CD4-positive, alpha-beta T cell (primary cell): ENCODE measurements at places on chromosomes 3 and 15.

- DNase-seq = no peak
These were observed 88.3 kb upstream of the CLSTN2 start for GRCh38 chr3:139846729-139847128.

GRCh38 chr15:72801590-72802325 lies 18.2 kb upstream of the ADPGK start:
- no peak for DNase-seq

DNA sequence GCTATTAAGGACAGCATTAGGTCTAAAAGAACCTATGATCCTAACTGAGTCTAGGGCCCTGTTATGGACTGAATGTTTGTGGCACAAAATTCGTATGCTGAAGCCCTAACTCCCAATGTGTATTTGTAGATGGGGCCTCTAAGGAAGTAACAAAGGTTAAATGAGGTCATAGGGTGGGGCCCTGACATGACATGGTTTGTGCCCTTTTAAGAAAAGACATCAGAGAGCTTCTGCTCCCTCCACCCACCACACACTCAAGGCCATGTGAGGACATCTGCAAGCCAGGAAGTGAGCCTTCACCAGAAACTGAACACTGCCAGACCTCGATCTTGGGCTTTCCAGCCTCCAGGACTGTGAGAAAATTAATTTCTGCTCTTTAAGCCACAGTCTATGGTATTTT lies 49.2 kb downstream of the PHC3 start:
- no peak for DNase-seq

GRCh38 chr3:10570196-10570946 lies 65.0 kb upstream of the ATP2B2 start:
- no peak for DNase-seq

- DNase-seq = no peak
These were observed 2.8 kb upstream of the FILIP1L start for GRCh38 chr3:100117093-100117492.

DNA sequence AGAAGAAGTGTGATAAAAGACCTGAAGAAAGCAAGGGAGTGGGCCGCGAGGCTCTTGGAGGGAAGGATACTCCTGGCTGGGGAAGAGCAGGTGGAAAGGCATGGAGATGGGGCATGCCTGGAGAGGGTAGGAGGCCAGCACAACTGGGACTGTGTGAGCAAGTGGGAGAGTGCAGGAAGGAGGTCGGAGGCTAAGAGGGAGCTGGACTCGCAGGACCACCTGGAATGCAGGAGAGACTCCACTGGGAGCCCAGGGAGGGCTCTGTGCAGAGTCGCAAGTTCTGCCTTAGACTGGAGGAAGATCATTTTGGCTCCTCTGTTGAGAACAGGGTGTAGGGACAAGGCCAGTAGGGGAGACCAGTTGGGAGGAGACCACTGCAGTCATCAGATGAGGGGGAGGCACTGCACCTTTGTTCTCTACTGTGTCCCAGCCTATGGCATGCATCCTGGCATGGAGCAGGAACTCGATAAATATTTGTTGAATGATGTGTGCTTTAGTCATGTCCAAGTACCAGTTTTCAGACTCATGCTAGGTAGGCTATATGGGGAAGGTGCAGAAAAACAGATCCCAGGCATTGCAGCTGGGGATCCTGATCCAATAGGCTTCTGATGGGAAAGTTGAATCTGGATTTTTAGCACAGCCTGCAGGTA lies 13.7 kb downstream of the FAM107A start:
- no peak for DNase-seq

DNA sequence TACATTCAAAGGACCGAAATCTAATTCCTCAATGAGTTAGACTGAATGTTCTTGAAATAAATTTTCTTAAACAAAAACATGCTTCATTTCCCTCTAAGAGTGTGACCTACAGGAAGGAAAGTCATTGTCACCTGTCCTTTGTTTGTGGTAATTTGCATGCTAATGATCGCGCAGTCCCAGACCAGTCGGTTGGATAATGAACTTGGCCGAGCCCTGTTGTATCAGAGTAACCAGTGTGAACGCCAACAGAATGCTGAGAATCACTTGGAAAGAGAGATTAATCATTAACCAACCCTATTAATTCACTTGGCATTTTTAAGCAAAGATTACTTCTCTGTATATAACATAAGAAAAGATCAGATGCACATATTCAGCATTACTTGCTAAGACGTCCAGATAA lies 8.1 kb upstream of the ARNT2 start:
- DNase-seq = no peak

- no peak for DNase-seq
These were observed 315.9 kb downstream of the BCHE start for GRCh38 chr3:165521131-165521871.

- no peak for DNase-seq
These were observed 42.2 kb downstream of the ARHGEF3 start for GRCh38 chr3:56759532-56759931.
